ENCODE measurements at places on chromosomes 4 and X.

- no peak for DNase-seq
Measured at GRCh38 chr4:152456609-152457008, 79.3 kb downstream of the FBXW7 start.

- no peak for DNase-seq
Measured at GRCh38 chrX:49877397-49878101, 1.7 kb upstream of the USP27X start.

DNA sequence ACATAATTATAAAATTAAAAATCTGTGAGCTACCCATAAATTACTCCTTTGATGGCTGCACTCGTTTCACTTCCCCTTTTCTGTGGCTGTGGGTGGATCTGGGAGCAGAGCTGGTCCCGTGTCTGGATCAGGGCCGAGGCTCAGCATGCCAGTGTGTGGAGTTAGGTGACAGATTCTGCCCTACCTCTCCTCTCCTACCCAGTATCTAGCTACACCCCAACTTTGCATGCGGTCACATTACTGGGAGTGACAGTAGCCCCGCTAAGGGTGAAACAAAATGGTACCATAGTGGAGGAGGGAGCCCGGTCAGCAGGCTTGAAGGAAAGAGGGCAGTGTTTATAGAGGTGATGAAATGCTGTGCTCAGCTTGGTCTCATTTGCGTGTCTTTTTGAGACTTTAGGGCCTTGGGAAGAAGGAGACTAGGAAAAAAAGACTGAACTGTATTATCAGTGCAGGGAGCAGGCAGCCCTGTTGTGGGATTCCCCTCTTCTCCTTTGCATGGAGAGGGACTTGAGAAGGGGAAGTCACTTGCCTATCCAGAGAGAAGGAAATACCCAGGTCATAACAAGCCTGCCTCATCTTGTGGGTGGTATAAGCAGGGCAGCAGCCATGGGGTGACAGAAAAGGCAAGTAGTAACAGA lies 48.4 kb downstream of the ARHGAP10 start:
- no peak for DNase-seq

DNA sequence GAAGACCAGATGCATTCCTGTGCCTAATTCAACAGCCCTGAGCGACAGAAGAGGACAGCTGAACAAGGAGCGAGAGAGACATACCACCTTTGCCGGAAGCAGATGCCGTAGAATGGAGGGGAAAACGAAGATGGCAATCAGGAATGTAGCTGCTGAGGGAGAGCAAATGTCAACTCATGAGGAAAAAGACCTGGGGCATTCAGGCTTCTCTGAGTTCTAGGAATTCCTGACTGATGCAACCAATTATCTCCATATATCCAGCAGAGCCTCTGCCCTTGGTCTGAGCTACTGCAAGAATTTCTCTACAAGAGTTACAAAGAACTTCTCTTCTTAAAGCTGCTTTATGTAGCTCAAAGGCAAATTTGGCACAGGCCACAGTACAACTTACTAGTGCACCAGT lies 40.5 kb upstream of the INPP4B start:
- DNase-seq = no peak

DNA sequence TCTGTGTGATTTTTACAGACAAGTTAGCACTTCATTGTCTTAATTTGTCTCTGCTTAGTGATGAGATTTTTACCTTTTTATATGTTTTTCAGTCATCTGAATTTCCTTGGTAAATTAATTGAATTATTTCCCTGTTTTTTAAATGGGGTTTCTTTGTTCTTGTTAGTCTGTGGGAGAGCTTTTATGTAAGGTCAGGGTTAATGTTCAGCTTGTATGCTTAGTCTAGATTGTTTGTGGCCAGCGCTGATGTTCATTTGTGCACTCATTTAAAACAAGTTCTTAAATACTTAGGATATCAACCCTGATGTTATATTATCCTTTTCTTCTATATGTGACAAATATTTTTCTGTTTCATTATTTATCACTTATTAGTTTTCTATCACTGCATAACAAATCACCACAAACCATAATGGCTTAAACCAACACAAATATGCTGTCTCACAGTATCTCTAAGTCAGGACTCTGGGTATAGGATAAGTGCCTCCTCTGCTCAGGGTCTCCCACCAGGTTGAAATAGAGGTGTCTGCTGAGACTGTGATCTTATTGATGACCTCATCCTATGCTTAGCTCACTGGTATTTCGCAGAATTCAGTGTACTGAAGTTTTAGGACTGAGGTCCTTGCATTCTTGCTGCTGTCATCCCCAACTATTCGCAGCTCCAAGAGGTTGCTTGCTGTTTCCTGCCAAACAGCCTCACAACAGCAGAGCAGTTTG lies 53.2 kb downstream of the ATP10D start:
- DNase-seq = no peak

- no peak for DNase-seq
Measured at GRCh38 chr4:94412658-94413038, 39.1 kb upstream of the PDLIM5 start.

- no peak for DNase-seq
Measured at GRCh38 chrX:40688929-40689328, 41.6 kb upstream of the CXorf38 start.

DNA sequence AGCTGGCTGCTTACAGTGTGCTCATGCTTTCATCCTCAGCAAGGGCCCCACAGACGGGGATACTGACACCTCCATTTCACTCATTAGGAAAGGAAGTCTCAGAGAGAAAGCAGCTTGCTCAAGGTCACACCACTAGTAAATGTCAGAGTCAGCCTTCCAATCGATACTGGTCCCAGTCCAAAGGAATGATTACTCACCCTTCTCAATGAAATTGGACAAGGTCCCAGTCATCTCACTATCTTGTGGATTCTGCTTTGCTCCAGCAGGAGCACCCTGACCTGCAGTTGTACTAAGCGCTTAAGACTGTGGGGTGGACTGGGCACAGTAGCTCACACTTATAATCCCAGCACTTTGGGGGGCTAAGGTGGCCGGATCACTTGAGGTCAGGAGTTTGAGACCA lies 132.2 kb upstream of the SLC34A2 start:
- no peak for DNase-seq

DNA sequence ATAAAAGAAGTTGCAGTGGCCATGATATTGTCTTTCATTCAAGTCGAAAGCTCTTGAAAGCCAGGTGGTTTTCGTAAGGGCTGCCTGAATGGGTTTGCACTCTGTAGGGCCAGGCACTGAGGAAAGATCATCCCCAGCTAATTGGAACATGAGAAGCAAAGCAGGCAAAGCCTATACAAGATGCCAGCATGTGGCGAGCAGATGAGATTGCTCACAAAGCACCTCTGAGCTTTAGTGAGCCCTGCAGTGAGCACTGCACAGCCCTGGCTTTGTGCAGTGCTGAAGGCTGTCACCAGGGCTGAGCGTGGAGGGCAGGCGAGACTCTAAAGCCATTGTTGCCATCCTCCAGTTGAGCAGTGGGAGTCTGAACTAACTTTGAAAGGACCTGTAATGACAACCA lies 53.8 kb downstream of the HADH start:
- no peak for DNase-seq

- no peak for DNase-seq
Measured at GRCh38 chr4:1222036-1222789, 26.7 kb downstream of the CTBP1 start.

DNA sequence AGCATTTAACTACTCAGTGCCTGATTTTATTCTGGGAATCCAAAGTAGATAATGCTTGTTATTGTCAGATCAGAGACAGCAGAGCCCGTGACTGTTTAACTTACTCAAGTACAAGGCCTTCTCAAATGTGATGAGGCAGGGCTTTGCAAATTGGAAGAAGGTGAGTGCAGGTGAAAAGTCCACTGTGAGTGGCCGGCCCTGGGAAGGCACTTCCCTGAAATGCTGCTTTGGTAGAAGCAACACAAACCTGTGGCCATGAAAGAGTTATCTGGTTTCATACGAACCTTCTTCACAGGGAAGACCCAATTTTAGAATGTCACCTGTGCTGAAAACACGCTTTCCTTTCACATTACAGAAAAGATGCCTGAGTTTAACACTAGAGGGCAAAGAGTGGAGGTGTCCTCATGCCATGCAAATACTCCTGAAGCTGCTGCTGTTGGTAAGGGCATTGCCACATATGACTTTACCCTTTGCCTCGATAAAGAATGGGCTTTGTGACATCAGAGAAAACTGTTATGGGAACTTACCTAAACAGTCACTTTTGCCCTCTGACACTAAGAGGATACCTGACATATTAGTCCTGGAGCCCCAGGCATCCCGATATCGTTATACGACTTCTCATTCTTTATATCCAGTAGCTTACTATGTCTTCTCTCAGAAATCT lies 8.0 kb downstream of the PPARGC1A start:
- DNase-seq = no peak

DNA sequence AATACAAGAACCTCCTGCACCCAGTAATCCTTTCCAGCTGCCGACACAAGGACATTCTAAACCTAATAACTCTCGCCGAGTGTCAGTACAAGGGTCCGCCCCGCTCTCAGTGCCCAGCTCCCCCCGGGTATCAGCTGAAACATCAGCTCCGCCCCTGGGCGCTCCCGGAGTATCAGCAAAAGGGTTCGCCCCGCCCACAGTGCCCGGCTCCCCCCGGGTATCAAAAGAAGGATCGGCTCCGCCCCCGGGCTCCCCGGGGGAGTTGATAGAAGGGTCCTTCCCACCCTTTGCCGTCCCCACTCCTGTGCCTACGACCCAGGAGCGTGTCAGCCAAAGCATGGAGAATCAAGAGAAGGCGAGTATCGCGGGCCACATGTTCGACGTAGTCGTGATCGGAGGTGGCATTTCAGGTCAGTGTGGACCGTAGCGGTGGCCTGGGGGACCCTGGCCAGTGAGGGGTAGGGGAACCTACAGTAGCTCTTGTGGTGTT lies at the start of gene MAOA:
Gene MAOA (plus strand): TSS at position 295 of the 490 bp plus-strand sequence. CDS start 43 bp downstream, at position 338.
- DNase-seq = no peak

DNA sequence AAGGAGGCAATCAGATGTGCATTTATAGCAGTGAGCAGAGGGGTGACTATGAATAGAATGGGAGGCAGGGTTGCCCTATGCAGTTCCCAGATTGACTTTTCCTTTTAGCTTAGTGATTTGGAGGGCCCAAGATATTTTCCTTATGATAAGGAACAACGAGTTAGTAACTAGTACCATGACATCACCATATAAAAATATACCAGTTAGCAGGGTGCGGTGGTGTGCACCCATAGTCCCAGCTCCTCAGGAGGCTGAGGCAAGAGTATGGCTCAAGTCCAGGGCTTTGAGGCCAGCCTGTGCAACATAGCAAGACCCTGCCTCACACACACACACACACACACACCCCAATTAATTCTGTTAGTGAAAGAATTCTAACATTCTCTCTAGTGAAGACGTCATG lies 53.0 kb downstream of the IL13RA2 start:
- no peak for DNase-seq

DNA sequence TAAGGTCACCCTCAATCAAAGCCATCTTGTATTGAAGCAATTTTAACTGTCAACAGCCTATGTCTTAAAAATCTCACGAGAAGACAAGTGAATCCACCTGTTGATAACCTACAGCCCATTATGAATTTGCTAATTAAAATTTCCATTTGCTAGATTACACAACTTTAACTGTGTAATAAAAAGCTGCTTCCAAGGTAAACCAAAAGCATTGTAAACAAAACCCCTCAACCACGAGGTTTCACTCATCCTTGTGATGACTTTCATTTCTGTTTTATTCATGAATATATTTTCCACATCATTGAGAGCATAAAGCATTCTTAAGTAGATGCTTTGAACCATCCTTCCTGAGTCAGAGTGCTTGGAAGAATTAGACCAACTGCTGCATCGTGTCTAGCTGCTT lies 217.5 kb upstream of the GYPA start:
- no peak for DNase-seq

DNA sequence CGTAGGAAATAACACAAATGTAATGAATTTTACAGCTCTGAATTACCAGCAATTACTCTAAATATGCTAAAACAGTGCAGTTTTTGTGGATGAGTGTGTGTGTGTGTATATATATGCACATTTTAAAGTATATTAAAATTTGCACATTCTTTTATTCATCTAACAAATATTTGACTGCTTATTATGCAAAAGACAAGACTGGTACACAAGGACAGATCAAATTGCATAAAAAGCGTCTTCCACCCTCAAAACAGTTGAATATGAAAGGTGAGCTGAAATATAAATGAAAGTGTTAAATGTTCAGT lies 13.9 kb downstream of the ZAR1 start:
- DNase-seq = no peak

DNA sequence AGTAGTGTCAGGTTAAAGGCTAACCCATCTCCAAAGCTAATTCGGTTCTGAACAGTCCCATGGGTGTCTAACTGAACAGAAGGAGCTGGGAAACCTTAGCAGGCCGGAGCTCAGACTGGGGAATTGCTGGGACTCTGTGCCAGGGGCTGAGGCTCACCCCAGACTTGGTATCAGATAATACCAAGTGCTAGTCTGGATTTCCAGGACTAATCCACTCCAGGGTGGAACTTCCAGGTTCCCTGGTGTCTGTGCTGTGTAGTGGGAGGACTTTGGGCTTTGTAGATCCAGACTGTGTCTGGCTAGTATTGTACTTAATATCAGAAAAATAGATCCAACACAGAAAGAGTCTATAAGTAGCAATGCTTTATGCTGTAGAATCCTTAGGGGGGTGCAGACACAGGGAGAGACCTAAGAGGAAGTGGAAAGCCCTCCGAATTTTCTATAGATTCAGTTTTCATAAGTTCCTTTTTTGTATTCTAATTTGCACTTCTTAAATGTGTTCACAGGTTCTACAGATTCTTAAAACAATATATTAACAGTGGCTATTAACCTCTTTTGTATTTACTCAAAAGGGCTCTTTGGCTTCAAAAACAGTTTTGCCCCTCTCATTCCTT lies 4.1 kb downstream of the ZNF827 start:
- DNase-seq = no peak

DNA sequence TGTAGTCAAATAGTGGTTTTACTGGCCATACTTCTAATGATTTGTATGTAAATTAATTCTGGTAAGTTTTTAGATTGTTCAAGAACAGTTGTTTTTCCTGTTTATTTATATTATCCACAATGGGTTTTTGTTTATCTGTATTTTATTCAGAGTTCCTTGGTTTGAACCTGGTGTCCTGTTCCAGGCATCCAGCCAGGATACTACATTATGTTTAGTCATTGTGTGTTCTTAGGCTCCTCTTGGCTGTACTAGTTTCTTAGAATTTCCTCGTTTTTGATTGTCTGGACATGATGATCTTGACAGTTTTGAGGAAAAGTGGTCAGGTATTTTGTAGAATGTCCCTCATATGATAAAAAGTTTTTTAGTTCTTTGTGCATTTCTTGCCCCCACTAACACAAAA lies 7.8 kb downstream of the TIGD2 start:
- DNase-seq = no peak

DNA sequence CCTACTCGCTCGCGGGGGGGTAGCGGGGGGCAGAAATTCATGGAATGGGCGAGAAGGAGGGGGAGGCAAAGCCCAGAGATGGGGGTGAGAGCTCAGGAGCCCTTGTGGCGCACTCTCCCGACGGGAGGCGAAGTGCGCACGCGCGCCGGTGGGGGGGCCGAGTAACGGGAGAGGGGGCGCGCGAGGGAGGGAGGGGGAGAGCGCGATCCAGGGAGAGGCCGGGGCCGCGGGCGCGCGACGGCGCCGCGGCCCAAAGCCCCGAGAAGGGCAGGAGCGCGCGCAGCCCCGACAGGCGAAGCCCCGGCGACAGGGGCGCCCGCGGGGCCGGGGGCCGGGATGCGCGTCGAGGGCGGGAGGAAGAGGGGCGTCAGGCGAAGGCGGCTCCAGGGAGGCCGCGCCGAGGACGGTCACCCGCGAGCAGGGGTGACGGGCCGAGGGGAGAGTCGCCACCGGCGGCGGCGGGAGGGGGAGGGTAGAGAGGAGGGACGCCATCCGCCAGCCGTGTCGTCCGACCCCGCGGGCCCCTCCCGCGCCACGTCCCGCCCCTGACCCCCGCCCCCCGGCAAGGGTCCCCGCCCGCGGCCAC lies 421 bp downstream of the MECP2 start:
- no peak for DNase-seq

GRCh38 chr4:6755088-6755753 lies 27.3 kb upstream of the KIAA0232 start:
- DNase-seq = no peak

- DNase-seq = no peak
Measured at GRCh38 chr4:127648061-127648460, 15.3 kb downstream of the INTU start.
